Neural crest cell (in vitro differentiated cells): ENCODE measurements at places on chromosomes 6 and 20.

DNA sequence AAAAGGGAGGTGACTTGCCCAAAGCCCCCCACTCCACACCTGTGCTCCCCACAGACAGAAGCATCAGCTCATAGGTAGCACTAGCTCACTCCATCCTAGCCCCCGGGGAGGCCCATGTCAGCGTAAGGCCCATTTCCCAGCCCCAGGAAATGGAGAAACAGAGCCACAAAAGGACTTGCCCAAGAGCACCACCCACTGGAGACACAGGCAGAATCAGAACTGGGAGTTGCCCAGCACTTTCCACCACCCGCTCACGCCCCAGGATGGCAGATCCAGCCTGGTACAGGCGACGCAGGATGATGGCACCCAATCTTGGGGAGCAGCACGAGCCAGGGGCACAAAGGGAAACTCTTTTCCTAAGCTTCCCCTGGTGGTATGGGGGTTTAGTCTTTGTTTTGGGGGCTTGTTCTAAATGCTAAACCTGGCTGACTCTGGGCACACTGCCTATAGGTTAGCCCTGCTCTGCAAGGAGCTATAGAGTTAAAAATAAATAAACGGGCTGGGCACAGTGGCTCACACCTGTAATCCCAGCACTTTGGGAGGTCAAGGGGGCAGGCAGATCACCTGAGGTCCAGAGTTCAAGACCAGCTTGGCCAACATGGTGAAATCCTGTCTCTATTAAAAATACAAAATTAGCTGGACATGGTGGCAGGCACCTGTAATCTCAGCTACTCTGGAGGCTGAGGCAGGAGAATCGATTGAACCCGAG, 11.8 kb downstream of the C20orf203 start:
- no peak for DNase-seq

DNA sequence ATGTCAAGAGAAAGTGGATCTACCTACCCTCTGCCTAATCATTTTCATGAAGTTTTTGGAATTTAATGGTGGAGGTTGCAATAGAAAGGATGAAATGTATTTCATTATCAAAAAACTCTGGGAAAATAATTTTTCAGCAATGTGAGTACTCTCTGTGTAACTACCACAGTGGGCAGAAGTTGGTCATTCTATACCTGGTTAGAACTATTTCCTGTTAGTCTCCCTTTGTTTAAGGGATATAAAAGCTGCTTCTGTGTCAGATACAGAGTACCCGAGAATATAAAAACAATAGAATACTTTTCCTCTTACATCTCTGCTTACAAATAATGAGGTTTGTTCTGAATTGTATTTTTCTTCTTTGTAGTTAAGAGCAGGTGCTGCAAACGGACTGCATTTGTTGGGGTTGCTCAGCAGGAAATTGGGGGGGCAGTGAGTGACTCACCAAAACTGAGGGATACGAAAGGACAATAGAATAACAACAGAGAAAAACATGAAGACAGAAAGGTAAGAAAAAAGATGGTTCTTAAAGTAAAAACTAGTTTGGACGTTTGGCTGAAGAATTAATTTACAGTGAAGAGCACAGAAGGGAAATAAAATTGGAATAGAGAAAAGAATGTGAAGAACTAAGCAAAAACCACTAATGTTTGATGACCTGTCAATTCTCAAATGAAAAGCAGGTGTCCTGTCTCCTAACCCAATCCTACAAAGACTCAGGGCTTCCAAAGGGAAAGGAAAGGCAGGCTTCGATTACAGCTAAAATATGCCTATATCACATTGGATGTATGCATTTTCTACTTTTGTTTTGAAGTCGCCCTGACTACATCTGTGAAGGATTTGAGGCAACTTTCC, 703.1 kb downstream of the RFPL4B start:
- no peak for DNase-seq

GRCh38 chr6:33860006-33860405, 56.2 kb upstream of the MLN start:
- DNase-seq = no peak

- DNase-seq = no peak
Observed at GRCh38 chr20:4110885-4111284, 95.5 kb upstream of the RNF24 start.

GRCh38 chr20:37869334-37869861, 33.5 kb upstream of the VSTM2L start:
- no peak for DNase-seq

- DNase-seq = no peak
Observed at GRCh38 chr6:146912730-146913685, 291.2 kb upstream of the STXBP5 start.

- DNase-seq = no peak
Observed at GRCh38 chr20:16025084-16025483, 548.2 kb downstream of the KIF16B start.

GRCh38 chr6:89615882-89616281, 22.7 kb downstream of the LYRM2 start:
- DNase-seq = no peak

DNA sequence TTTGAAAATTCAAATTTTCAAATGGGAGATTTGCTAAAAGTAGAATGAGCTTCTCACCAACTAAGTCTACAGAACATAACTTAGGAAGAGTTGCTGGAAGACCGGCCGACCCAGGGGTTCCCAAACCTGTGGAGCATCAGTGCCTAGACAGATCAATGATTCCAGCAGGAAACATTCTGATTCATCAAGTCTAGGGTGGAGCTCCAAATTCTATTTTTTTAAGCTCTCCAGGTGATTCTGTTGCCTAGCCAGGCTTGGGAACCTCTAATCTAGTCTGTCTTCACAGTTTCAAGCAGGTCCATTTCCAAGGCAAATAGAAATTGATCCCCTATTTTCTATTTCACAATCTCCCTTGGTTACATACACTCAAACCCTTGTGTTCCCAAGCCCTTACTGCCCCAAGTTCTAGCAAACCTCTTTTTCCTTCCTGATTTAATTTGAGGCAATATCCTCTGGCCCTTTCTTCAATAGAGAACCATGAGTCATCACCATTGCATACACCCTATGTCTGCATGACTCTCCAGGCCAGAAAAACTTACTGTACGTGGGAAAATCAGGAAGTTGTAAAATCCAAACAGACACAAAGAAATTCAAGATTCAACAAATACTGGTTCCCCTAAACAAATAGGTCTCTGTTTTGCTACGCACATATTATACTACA, 8.9 kb downstream of the ATXN1 start:
- no peak for DNase-seq

- no peak for DNase-seq
Observed at GRCh38 chr6:138956244-138956924, 31.7 kb downstream of the REPS1 start.

DNA sequence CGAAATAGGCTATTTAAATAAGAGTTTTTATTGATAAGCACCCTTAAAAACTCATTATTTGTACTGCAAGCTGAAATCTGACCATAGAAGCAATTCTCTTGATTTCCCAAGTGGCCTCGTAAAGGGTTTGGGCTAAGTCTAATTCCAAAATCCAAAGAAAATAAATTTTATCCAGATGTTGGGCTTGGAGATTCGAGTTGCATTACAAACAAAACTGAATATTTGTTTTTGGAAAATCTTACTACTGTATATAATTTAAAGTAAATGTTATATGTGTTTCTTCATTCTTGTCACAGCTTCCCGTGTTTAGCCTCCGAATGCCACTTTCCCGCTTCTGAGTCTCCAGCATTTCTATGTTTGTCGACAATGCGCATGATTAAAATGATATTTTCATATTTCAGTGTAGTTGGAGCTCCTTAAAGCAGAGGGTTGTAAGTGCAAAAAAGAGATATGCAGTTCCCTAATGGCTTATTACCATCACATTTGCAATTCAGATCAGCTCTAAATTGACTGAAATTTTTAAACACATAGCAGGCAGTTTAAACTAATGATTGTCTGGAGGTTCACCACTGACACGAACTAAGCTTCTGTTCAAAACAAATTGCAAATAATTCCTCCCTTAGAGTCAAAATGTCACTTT, 47.0 kb downstream of the PRL start:
- no peak for DNase-seq

GRCh38 chr6:28001751-28002150, 44.7 kb downstream of the OR2B6 start:
- no peak for DNase-seq

DNA sequence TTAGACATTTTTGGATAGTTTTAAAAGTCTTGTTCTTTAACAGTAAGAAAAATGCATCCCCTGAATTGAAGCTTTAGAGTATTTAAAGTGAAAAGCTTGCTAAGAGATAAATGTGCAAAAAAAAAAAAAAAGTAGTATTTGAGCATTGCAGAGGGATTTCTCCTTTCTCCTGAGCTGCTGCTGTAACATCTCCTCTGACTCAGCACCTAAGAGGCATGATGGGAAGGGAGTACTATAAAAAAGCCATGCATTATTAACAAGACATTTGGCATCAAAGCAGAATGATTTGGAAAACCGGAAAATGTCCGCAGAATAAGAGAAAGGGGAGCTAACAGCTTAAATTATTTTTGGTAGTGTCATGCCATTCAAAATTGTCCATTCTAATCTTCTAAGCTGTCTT, 27.9 kb downstream of the B4GALT5 start:
- DNase-seq = no peak

GRCh38 chr20:48754292-48754691, 73.5 kb downstream of the PREX1 start:
- no peak for DNase-seq

DNA sequence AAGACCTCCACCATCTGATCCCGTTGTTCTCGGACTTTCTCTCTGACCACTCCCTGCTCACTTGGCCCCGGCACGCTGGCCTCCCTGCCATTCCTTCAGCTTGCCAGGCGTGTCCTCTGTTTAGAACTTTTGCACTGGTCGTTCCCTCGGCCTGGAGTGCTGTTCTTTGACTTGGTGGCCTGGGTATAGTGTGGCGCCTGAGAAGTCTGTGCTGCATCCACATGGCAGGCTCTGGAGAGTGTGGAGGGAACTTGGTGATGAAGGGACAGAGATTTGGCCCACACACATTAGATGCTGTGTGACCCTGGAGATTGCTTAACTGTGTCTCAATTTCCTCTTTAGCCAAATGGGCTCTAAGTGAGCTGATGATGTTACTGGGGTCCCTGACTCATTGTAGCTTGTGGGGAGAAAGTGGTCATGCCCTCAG, 13.0 kb upstream of the TGM2 start:
- no peak for DNase-seq

DNA sequence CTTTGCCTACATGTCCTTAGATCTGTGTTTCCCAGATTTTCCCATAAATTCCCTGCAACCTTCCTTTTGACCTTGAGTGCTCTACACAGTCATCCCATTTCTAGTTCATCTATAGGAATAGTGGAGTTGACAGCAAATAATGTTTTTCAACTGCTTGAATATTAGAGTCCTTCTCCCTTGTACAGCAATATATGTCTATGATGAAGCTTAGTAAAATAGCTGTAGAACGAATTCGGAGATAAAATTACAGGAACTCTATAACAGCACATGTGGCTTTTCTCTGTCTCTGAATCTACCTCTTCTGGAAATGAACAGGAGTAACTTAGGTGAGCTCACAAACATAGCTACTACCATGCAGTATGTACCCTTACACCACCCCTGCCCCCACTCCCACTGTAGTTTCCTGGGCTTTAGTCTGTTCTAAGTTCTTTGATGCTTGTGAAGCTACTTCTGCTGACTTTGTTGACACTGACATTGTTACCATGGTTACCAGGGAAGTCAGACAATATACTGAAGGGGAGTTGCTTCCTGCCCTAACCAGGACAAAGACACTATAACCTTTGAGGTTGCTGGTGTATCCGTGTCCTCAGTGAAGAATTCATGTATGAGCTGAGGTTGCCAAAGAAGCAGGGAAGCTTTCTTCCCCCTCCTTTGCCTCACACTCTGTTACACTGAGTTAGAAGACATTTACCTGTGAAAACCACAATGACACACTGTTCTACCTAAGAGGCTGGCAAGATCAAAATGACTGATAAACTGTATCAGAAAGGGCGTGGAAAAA, 35.8 kb upstream of the SHLD1 start:
- DNase-seq = no peak

DNA sequence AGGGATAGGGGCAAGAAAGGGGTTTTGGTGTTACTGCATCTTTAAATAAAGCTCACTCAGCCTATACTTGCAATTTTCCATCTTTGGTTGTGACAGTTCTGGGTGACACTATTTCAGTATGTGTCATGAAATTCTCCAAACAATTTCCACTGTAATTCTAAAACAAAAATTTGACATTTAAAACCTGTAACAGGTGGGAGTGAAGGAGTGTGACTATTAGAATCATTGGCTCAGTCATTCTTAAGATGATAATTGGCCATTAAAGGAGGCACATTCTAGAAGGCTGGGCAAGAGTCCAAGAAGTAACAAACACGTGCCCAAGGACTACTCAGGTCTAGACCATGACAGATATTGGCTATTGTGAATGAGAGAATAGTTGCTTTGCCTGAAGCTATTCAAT, 153.3 kb upstream of the ARG1 start:
- no peak for DNase-seq

GRCh38 chr6:15755526-15755925, 92.7 kb upstream of the DTNBP1 start:
- no peak for DNase-seq

- no peak for DNase-seq
Observed at GRCh38 chr6:136627191-136627590, 77.0 kb upstream of the MAP7 start.

DNA sequence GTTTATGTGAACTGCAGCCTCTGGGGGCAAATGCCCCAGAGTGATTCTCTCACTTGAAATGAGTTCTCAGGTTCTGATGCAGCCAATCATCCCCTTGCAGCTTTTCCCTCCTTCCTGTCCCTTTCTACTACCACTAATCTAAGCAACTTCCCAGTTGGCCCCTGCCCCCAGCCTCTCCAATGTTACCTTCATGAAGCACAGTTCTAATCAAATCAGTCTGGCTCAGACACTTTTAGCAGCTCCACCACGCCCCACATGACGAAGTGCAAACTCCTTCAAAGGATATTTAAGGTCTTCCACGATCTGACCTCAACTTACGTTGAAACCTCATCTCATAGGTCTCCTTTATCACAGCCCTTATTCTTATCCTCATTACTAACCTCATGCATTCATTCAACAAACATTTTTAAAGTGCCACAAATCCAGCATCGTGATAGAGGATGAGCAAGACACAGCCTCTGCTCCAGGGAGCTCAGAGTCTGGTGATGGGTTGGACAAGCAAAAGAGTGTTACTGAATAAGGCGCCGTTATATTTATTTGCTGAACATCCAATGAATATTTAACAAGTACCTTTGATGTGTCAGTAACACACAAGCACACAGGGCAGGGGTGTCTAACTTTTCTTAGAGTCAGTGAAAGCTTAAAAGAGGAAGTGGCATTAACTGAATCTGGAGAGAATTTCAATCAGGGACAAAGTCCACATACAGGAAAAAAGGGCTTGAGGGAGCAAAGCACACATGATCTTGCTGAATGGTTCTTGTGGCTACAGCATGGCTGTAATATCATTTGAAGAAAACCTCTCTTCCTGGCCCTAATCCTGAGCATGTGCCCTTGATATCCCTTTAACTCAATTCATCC, 20.4 kb upstream of the DTNBP1 start:
- no peak for DNase-seq

DNA sequence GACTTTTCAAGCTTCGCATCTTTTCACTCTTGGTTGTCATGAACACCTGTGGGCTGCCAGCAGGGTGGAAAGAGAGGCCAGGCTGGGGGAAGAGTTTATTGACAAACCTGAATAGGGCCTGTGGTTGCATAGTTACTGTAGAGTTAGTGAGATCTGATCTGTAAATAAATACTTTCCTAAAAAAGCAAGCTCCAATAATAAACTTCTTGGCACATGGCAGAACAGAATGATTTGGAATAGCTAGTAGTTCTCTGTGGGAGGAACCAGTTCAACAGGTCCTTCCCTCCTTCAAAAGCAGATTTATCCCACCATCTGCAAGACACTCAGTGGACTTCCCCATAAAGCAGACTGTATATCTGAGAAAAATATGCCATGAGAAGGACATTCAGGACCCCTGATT, 445.0 kb downstream of the HACE1 start:
- no peak for DNase-seq
